ENCODE measurements at places on chromosomes 5 and 9.

GRCh38 chr5:87020099-87020934 is 247.4 kb upstream of the RASA1 start:
- DNase-seq, result no peak

DNA sequence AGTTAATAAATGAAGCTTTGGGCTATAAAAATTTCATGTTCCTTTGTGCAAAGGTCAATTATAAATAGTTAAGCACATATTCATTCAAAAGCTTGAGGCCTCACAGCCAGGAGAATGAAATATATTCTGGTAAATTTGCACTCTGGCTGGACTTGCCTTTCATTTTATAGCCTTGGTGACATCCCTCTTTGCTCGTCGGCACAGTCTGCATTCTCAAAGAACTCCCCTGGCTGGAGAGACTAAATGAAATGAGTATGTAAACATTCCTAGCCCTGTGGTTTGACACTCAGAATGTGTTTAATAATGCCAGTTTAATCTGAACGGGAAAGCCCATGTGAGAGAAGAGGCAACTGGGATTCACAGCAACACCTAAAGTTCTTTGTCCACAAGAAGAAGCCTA is 285.6 kb downstream of the BRINP1 start:
- no peak for DNase-seq

DNA sequence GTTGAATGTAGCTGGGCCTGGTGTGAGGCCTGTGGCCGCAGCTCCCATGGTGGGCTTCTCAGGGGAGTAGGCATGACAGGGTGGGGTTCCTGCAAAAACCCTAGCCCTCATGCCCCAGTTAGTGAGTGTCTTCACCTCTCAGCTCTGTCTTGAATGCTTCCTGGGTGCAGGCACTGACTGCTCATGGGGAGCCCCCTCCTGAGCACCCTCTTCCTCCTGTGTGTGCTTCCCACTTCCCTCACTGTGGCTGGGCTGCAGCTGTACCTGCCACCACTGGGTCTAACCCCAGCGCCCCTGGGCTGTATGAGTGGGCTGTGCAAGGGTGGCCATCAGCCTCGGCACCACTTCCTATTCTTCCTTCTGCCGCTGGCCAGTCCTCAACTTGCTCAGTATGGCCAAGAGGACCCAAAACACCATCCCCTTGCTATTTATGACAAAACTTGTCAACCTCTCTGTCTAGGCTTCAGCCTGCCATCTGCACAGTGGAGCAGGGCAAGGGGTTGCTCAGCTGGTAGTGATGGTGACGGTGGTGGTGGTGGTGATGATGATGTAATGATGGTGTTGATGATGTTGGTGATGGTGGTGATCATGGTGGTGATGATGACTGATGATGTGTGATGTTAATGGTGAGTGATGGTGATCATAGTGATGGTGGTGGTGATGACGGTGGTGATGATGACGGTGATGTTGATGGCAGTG is 67.5 kb downstream of the RXRA start:
- DNase-seq, result no peak

GRCh38 chr5:149544028-149544420 is 7.2 kb downstream of the CSNK1A1 start:
- no peak for DNase-seq

- no peak for DNase-seq
These were observed 323.5 kb upstream of the PTGER4 start for GRCh38 chr5:40356248-40356647.

- DNase-seq, result no peak
These were observed 547.6 kb downstream of the RAB3C start for GRCh38 chr5:59130431-59130830.

DNA sequence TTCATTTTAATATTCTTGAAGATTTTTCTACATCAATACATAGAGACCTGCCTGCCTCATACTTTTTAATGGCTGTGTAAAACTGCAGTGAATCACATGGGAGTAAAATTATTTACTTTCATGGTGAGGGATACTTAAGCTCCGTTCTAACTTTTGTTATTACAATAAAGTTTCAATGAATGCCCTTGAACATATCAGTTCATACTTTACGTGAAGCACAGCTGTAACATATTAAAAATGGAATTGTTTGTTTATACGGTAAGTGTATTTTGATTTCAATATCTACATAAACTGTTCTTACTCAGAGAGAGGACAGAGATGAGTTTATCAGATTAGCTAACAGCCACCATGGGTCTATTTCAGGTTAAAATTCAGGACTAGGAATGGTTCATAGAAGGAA is 155.1 kb downstream of the NR3C1 start:
- DNase-seq, result no peak

- DNase-seq, result no peak
These were observed 188.0 kb upstream of the ADCY2 start for GRCh38 chr5:7207979-7208378.

DNA sequence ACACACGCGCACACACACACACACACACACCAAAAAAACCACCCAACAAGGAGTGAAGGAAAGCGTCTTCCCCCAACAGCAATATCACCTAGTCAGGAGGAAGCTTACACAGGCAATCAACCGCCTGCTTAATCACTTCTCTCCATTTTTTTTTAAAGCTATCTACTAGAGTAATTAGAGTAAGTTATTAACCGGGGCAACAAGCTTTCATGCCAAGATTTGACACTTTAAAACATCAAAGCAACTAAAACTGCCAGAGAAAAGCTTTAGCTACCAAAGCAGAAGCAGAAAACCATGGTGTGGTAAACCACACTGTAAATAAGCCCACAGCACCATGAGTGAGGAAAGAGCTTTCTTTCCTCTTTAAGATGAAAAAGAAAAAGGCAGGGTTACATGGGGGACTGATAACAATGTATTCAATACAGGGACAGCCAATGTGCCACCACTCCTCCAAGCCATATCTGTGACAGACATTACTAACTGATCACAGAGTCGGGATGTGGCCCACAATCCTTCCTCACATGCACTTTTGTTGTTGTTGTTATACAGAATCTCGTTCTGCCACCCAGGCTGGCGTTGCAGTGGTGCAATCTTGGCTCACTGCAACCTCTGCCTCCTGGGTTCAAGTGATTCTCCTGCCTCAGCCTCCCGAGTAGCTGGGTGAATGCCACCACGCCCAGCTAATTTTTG is 282.1 kb downstream of the CRB2 start:
- no peak for DNase-seq

DNA sequence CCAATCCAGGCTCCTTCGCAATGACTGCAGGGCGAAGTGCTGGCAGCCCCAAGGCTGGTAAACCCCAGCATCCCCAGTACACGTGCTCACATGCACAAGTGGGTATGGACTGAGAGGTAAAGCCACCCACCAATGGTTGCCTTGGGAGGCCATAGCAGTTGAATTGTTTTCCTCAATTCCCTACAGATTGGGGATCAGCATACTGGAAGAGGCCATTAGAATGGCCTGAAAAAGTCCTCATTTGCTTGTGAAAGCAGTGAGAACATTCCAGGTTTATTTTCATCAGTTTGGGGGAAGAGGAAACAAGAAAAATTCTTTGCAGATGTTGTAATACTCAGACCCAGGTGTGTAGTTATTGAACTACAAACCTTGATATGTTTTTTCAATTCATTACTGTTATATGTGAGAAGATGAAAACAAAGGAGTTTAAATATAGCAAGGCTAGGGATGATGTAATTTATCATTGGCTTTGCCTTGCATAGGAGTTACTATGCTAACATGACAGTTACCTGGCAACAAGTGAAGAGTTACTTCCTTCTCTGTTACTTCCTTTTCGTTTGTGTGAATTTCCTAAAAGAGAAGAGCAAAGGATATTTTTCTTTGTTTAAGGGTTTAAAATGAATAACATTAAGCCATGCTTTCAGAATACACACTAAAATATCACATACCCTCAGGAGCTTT is 36.4 kb downstream of the MTMR12 start:
- DNase-seq, result no peak

- DNase-seq, result no peak
These were observed 657.9 kb downstream of the TLR4 start for GRCh38 chr9:118362123-118362522.

Measured in stimulated activated CD8-positive, alpha-beta memory T cell treated with anti-CD3 and anti-CD28 coated beads, Interleukin-4, amount 100 ng/mL, for 4 hours (primary cell).